C1 segment of cervical spinal cord (tissue), 14 donors: ENCODE measurements at places on chromosomes 12 and 14.

- DNase-seq = no peak
These were observed 2.8 kb upstream of the AQP2 start for GRCh38 chr12:49947593-49948226.

- DNase-seq = no peak
These were observed 7.6 kb downstream of the CALCOCO1 start for GRCh38 chr12:53719649-53720048.

GRCh38 chr12:119153477-119154434, 25.0 kb upstream of the HSPB8 start:
- DNase-seq = no peak

- no peak for DNase-seq
These were observed 4.5 kb downstream of the KCNH3 start for GRCh38 chr12:49543221-49543913.

GRCh38 chr14:103315351-103315911, 18.6 kb upstream of the EIF5 start:
- no peak for DNase-seq

DNA sequence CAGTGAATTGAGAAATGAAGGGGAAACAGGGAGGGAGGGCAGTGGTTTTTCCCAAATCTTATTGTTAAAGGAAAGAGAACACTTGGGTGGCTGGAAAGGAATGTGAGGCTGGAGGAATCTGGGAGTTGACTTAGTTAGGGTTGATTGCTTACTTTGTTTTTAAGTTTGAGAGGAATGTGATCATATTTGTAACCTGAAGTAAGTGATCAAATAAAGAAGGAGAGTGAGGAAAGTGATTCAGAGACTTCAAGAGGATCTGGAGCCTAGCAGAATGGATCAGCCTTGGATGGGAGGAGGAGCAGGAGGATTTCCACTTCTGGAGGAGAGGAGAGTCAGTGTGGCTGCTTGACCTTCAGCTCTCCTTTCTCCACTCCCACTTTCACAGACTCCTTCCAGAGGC, 6.0 kb upstream of the LRP6 start:
- DNase-seq = no peak

GRCh38 chr12:13093191-13093847, 10.1 kb downstream of the GSG1 start:
- no peak for DNase-seq

DNA sequence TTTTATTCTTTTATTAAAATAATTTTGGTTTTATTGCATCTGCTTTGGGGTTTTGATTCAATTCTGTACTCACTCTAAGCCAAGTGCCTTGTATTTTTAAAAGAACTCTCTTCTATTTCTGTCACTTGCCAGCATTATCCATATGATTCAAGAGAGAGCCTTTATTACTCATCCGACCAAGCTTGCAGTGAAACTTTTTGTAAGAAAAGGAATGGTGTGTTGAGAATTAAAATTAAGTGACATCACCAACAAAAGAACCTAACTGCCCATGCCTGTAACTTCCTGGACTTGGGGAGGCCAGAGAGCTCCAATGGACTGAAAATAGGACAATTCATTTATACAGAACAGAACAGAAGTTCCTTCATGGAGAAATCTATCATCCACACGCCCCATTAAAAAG, 52.1 kb downstream of the GALNT4 start:
- DNase-seq = no peak

GRCh38 chr14:53790731-53791500, 165.7 kb downstream of the BMP4 start:
- no peak for DNase-seq

DNA sequence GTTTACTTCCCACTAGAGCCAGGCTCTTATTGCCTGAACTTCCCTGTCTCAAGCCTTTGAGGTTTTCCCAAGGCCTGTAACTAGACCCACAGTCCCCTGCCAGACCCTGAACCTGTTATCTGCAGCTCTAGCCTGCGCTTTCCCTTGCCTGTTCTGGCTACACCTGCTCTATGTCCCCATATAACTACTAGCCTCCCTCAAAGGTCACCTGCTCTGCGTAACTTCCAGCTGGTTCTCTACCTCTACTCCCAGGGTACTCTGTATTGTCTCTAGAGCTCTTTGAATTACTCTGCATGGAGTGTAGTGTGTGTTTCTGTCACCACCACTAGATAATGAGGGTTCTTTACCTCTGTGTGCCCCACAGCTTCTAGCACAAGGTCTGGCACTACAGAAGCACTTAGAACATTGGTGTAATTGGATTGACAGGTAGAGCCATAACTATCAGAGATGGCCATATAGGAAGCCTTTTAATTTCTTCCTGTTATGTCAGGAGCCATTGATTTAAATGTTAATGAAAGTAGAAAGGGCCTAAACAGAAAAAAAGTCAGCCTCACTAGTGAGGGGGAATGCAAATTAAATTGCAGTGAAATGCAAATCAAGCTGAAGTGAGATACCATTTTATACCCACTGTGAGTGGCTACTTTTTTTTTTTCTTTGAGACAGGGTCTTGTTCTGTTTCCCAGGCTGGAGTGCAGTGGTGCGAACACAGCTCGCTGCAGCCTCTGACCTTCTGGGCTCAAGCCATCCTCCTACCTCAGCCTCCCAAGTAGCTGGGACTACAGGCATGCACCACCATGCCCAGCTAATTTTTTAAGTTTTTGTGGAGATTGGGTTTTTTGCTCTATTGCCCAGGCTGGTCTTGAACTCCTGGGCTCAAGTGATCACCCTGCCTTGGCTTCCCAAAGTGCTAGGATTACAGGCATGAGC, 47.8 kb downstream of the EID3 start:
- no peak for DNase-seq

- DNase-seq = no peak
These were observed 22.1 kb upstream of the LRRC9 start for GRCh38 chr14:59897757-59898383.

GRCh38 chr12:49288412-49288853, 6.5 kb upstream of the PRPH start:
- DNase-seq = no peak

DNA sequence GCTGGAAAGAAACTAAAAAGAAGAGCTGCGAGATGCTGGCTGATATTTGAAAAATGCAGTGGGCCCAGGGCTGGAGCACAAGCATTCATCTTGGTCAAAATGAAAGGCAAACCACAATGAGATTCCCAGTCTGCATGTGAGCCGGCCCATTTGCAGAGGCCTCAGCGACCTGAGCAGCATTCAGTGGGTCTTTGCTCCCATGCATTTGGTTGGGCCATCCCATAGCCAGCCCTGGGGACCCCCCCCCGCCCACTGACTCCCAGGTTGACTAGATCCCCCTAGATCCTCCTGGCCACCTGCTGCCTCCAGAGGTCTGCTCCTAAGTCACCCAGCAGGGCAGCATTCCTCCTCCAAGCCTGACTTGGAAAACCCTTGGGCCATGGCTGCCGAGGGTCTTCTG, 59.8 kb downstream of the PRMT8 start:
- no peak for DNase-seq

GRCh38 chr14:24876996-24877395, 173.0 kb downstream of the STXBP6 start:
- no peak for DNase-seq

DNA sequence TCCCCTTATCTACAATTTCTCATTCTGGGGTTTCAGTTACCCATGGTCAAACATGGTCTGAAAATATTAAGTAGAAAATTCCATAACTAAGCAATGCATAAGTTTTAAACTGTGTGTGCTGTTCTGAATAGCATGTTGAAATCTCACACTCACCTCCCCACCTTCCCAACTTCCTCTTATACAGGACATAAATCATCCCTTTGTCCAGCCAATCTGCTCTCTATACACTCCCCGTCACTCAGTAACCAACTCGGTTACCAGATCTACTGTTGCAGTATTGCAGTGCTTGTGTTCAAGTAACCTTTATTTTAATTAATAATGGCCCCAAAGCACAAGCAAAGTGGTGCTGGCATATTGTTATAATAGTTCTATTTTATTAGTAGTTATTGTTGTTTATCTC, 420.5 kb downstream of the GXYLT1 start:
- no peak for DNase-seq

GRCh38 chr14:102778338-102779083, 1.3 kb downstream of the TRAF3 start:
- DNase-seq = no peak

DNA sequence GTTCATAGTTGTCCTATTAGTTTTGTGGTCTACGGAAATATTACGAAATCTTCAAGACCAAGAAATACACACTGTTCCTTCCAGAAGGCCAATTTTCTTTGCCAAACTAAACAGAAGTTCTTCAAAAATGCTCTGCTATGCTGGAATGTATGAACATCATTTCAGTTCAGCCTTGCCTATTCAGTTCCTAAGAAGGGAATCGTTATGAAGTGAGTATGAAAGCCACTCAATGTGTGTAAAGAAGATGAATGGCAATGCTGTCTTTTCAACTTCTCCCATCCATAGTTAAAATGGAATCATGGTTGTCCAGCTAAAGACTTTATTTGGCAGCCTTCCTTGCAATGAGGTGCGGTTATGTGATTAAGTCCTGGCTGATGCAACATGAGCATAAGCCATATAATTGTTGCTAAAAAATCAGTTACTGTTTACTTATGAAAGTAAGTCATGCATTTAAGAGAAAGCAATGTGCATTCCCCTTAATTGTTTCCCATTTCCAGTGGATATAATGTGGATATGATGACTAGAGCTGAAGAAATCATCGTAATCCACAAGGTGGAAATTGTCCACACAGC, 73.8 kb upstream of the PTPRR start:
- DNase-seq = no peak

DNA sequence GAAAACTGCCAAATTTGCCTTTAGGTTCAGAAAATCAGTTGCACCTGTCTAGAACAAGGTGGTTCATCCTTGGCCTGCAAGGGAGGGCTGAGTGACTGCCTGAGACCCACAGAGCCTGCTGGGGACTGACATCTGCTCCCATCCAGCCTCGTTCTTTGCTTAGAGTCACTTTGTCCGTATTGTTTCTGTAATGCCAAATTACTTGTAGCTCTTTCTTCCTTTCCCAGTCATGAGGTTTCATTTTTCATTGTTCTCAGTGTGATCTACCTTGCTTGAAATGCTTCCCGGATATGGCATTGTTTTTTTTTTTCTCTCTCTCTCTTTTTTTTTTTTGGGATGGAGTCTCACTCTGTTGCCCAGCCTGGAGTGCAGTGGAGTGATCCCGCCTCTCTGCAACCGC, 21.3 kb downstream of the TSPAN9 start:
- DNase-seq = no peak

- no peak for DNase-seq
These were observed 781.4 kb downstream of the NRXN3 start for GRCh38 chr14:78951602-78952001.

- no peak for DNase-seq
These were observed 149.5 kb downstream of the ETV6 start for GRCh38 chr12:11798856-11799501.

DNA sequence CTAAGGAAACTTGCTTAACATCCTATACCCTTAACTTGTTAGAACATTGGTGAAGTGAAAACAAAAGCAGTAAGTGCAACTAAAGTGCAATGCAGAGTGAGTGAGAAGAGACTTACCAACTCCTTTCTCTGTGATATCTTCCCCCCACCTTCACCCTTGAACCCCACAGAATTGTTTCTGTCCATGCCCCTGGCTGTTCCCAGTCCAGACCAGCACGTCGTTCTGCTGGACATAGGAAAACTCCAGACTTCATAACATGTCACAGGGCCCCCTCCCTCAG, 91.9 kb downstream of the DAD1 start:
- no peak for DNase-seq

DNA sequence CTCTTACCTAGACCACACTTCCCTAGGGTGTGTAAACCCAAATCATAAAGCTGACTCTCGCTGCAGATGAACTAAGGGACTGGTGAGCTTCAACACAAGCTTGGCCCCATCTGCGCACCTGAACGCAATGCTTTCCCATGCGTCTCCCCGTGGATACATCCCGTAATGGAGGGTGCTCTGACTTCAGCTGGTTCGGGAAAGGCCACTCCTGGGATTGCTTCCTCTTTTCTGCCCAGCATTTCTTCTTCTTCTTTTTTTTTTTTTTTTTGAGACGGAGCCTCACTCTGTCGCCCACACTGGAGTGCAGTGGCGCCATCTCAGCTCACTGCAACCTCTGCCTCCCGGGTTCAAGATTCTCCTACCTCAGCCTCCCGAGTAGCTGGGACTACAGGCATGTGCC, 27.7 kb upstream of the ETFBKMT start:
- no peak for DNase-seq

DNA sequence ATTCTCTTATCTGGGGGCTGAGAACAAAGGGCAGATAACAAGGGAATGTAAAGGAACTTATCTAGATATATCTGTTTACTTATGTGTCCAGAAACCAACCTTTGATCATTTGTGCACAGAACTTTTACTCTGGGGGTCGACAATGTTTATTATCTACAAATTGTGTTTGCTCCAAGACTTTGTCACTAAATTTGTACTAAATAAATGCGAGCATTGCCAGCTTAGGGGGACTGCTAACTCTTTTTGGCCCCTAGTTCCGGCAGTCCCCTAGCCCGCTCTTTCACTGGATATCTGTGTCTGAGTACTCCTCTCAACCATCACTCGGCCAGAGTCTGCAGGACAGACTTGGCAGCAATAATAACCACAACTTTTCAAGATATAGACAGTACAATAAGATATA, 88.2 kb downstream of the FSCB start:
- no peak for DNase-seq

DNA sequence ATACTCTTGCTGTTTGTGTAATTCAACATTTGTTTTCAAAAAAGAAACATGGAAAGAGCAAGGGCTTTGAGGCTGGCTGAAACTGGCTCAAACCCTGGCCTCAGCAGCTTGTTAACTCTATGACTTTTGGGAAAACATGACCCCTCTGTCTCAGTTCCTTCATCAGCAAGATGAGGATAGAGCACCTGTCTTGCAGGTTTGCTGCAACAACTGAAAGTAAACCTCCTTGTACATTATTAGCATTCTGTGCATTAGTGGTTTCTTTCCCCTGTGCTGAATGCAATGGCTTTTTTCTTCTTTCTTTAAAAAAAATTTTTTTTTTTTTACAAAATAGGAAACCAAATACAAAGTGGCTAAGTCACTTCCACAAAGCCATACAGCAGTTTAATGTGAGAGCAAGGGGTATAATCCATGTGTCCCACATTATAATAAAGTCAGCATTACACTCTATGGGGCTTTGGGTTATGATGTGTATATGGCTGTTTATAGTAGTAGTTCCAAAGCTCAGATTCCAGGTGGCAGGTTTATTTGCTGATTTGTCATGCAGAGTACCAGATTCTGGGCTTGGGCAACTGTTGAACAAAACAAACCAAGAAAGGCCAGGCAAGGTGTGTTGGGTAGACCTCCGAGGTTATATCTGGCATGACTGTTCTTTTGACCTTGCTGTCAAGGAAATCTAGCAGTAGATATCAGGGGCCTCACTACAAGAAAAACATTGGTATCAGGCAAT, 194.5 kb upstream of the CNOT2 start:
- DNase-seq = no peak

- peak; percentile 69 for DNase-seq
These were observed 576 bp downstream of the ZBTB1 start for GRCh38 chr14:64504897-64505794.

GRCh38 chr14:101845496-101845895, 84.0 kb downstream of the PPP2R5C start:
- DNase-seq = no peak

GRCh38 chr12:57241402-57242310, 9.3 kb downstream of the STAC3 start:
- no peak for DNase-seq

- DNase-seq = no peak
These were observed 181.8 kb upstream of the MYL2 start for GRCh38 chr12:111102102-111102739.
